Esophagus muscularis mucosa (tissue), 4 donors: ENCODE measurements at places on chromosomes 2 and 18.

DNA sequence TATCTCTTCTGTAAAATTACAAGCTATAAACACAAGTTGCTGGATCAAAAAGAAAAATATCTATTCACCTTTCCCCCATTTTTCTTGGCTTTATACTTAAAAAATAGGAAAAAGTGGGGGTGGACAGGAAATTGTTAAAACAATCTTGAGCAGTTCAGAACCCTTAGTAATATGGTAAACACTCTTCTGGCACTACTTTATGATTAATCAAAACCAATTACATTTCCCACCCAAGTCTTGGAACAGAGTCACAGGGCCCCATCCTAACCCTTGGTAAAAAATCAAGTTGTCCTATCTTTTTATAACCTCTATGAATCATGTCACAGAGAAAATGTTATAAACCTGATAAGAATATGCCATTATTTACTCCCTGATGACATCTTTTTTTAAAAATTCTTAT lies 328.2 kb upstream of the LYPD1 start:
- no peak for DNase-seq

GRCh38 chr2:108239786-108240185 lies at the start of gene SULT1C3:
Gene SULT1C3 (plus strand): TSS chr2:108239968. CDS start chr2:108247195, 7,227 bp downstream.
- DNase-seq = no peak

DNA sequence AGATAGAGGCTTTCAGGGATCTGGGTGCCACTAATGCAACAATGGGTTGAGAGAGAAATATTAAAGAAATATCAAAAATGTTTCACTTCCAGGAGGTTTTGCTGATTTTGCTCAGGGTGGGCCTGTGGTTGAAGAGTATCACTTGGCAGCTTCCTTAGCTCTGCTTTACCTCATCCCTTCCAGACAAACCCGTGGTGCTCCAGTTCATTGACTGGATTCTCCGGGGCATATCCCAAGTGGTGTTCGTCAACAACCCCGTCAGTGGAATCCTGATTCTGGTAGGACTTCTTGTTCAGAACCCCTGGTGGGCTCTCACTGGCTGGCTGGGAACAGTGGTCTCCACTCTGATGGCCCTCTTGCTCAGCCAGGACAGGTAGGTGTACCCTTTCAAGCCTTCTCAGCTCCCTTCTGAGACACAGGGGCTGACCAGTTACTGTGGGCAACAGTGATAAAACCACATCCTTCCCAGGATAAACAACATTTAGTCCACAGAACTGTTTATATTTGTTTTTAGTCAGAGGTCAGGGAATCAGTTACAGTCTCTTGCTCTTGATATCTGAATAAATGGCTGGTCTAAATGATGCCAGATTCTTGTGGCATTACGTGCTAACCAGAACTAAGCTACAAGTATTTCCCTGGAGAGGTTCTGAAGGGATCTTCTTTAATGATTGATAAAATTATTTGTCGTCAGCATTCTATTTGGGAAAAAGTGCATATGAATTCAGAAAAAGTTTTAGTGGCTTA lies 7.0 kb downstream of the SLC14A1 start:
- DNase-seq = no peak

DNA sequence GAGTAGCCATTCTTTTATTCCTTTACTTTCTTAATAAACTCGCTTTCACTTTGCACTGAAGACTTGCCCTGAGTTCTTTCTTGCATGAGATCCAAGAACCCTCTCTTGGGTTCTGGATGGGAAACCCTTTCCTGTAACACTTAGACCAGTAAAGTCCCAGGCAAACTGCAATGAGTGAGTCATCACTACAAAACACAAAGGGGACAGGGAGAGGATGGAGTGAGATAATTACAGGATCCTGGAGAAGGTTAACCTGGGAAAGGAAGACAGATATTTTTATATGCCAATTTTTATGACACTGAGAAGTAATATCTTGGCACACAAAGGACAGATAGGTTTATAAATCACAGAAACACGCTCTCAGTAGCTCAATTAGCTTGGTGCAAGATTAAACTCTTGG lies 48.7 kb downstream of the EHD3 start:
- no peak for DNase-seq

DNA sequence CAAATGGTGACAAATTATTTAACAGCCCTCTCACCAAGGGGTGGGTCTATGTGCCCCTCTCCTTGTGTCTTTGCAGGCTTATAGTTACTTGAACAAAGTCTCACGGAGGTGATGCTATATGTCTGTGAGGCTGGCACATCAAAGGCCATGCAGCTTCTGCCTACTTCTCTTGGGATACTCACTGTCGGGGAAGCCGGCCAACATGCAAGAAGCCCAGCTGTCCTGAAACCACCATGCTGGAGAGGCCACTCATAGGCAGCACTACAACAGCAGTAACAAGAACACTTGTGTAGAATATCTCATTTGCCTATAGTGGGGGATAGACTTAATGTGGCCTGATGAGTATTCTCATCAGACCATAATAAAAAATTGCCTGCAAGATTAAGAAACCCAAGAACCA lies 233.7 kb upstream of the NCKAP5 start:
- no peak for DNase-seq

DNA sequence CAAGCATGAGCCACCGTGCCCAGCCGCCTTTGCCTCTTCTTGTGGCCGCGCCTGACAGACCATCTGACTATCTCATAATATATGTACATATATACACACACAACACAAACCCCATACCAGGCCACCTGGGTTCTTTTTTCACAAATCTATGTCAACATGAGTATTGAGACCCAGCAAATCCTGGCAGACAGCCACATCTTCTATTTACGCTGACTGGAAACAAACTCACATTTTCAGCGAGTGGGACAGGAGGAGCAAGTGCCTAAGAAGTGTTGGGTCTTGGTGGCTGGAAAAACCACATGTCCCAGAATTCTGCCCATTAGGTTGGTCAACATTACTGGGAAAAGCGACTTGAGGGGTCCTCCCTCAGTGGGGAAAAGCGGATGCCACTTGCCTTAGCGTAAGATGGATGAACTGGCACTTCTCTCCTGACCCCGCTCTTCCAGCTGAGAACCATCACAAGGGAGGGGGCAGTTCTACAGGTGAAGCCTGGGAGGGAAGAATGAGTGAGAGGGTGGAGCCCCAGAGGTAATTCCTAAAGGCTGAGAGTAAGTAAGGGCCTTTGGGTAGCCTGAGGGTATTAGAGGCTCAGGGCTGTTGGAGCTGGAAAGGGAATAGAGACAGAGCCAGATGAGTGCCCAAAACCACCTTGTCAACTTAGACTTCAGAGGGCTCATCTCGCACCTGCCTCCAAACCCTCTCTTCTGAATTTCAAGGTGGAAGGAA lies 1.9 kb downstream of the SCYGR3 start:
- peak; percentile 57 for DNase-seq

- no peak for DNase-seq
Measured at GRCh38 chr2:213086050-213086449, 65.4 kb downstream of the IKZF2 start.

DNA sequence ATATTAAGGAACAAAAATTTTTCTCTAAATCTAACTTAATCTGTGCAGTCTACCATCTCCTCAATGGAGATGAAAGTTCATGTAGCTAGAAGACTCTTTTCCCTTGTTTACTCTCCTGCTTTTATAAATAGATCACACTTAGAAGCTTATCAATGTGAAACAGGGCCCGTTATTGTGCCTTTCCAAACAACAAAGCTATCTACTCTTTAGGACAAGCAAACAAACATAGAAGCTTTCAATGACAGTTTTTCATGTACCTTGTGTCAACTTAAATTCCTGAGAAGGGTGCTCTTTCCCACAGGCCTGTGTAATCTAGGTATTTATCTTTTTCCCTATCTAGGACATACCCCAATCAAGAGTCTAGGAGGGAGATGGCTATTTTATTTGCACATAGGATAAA lies 247.8 kb upstream of the CWC22 start:
- DNase-seq = no peak

DNA sequence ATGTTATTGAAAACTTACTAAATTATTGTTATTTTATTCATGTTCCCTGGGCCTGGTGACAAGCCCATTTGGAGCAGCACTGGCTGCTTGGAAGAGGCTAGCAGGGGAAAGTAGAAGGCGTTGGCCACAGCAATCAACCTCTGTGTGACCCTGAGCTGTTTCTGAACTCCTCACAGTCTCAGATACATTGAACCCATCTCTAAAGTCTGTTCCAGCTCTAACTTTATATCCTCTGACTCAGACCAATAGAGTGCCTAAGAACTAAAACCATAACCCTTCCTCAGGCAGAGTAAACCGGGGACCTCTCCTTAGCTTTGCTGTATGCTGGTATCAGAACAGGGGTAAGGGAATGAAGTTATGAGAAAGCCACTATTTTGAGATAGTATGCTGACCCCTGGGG lies 96.4 kb upstream of the NOL4 start:
- DNase-seq = no peak

DNA sequence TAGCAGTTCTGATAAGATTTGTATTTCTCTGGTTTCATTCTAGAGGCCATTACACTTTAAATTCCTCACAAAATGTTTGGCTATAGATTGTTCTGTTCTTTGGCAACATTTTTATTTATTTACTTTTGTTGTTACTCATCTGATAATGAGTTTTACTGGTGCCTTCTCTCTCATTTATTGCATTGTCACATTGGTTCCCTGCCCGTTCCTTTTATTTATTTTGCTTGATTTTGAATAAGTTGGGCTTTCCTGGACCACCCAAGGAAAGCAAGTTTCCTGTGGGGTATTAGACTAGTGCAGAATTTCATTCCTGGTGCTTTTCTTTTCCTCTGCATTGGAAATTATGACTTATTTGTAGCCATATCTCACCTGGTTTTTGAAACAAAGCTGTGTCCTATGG lies 232.0 kb downstream of the SOCS6 start:
- no peak for DNase-seq

DNA sequence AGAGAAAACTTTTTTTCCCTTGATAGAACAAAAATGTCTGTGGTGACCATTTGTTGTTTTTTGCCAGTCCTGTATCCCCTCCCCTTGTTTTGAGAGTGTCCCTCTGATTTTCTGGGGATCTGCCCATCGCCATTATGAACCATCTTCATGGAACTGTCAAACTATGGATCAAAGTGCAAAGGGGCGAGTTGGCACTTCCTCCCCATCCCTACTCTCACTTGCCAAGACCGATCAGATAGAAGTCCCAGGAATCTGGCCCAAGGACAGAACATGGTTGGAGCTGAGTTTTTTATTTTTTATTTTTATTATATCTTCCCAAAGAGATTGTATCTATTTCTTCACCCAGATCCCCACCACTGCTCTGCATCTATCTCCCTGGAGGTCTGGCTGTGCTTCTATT lies 221.4 kb downstream of the IKZF2 start:
- DNase-seq = no peak

- no peak for DNase-seq
Measured at GRCh38 chr2:196201229-196202009, 30.0 kb upstream of the STK17B start.

- DNase-seq = no peak
Measured at GRCh38 chr2:60496956-60497355, 56.5 kb downstream of the BCL11A start.

DNA sequence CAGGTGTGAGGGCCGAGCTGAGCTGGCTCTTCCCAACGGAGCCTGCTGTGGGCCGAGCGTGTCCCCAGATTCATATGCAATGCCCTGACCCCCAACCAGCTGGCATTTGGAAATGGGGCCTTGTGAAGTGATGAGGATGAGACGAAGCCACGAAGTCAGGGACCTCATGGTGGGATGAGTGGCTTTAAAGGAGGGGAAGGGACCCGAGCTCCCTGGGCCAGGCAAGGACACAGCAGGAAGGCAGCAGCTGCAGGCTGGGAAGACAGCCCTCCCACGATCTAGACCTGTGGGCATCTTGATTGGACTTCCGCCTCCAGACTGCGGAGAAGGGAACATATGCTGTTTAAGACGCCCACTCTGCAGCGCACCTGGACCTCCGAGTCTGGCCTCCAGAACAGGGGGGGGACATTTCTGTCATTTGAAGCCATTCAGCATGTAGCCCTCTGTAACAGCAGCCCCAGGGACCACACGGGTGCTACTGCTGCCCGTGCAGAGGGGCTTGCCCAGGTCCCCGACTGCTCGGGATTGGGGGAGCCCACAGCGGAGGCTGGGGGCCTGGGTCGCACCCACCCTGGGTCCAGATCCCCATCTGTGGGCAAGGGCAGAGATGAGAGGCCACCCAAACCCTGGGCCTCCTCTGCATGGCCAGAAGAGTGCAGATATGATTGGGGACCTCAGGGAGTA lies 27.2 kb downstream of the KIF1A start:
- no peak for DNase-seq

GRCh38 chr2:238409341-238410199 lies 17.2 kb upstream of the ASB1 start:
- no peak for DNase-seq

GRCh38 chr2:138775736-138776135 lies 4.5 kb downstream of the NXPH2 start:
- DNase-seq = no peak

DNA sequence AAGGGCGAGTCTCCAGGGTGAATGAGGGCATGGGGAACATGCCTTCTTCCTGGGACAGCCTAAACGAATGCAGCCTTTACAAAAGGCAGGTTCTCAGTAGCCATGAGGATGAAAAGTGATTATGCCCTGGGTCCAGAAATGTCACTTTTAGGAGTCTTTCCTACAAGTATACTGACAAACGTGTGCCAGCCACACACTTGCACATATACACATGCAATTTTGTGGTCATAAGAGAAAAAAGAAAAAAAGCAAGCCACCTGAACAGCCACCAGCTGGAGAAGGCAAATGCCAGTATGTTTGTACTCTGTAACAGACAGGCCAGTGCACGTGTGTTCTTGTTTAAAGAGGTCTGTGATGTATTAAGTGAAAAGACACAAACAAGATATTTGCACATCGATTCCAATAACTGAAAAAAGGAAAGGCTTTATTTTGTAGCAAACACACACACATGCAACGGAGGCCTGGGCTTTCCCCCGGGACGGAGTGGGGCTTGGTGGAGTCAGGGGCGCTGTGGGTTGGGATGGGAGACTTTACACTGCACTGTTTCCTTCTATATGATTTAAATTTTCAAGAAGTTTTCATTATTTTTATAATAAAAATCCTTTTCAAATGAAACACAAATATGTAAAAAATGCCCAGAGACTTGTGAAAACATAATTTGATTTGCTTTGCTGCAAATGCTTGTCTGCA lies 108.4 kb downstream of the FAM210A start:
- DNase-seq = peak; percentile 57

DNA sequence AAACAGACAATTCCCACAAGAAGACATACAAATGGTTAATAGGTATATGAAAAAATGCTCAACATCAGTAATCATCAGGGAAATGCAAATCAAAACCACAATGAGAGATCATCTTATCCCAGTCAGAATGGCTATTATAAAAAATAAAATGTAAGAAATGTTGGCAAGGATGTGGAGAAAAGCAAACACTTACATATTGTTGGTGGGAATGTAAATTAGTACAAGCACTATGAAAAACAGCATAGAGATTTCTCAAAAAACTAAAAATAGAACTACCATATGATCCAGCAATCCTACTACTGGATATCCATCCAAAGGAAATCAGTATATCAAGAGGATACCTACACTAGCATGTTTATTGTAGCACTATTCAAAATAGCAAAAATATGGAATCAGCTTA lies 186.6 kb downstream of the NOL4 start:
- no peak for DNase-seq

GRCh38 chr2:29477186-29477585 lies 362.0 kb downstream of the CLIP4 start:
- no peak for DNase-seq

- no peak for DNase-seq
Measured at GRCh38 chr18:9475643-9476591, 604 bp downstream of the RALBP1 start.

GRCh38 chr18:49910019-49910418 lies 96.7 kb upstream of the ACAA2 start:
- DNase-seq = no peak
